ENCODE measurements at places on chromosomes 12 and 14. TPM values are rescaled to one million over a fixed set of nuclear protein-coding genes. Genes with fewer than 3 reads are reported as not detected.

Gene IL31
- not detected for total RNA-seq

Gene ADAMTS20
- total RNA-seq, result not detected

Gene EGLN3
- 0.32 TPM for total RNA-seq

Gene NTF3
- not detected for total RNA-seq

Gene FAM234B
- total RNA-seq, result 5.0 TPM

Gene CBLN3
- 4.8 TPM for total RNA-seq
